PC-3 (cell line): ENCODE measurements at places on chromosomes 4 and X. TPM values are rescaled to one million over a fixed set of nuclear protein-coding genes. Genes with fewer than 3 reads are reported as not detected.

- DNase-seq: peak; percentile 79
- no peaks in the 10 kb centered on the region for H3K36me3 ChIP-seq
- H3K27ac ChIP-seq: peak overlapping the region; percentile 61
- H3K4me1 ChIP-seq: peaks cover 15% of the 10 kb centered on the region
- H3K4me3 ChIP-seq: no peak overlapping the region
Measured at GRCh38 chrX:54978448-54978847, 15.5 kb downstream of the PFKFB1 start.

- no peak overlapping the region for H3K27ac ChIP-seq
- no peak overlapping the region for H3K4me3 ChIP-seq
- H3K27me3 ChIP-seq: peaks cover 14% of the 10 kb centered on the region; the same call in 1 of the 2 replicates
- no peaks in the 10 kb centered on the region; the same call in 1 of the 2 replicates for H3K4me1 ChIP-seq
- no peak for DNase-seq
Measured at GRCh38 chr4:81845761-81846160, 374.1 kb upstream of the RASGEF1B start.

DNA sequence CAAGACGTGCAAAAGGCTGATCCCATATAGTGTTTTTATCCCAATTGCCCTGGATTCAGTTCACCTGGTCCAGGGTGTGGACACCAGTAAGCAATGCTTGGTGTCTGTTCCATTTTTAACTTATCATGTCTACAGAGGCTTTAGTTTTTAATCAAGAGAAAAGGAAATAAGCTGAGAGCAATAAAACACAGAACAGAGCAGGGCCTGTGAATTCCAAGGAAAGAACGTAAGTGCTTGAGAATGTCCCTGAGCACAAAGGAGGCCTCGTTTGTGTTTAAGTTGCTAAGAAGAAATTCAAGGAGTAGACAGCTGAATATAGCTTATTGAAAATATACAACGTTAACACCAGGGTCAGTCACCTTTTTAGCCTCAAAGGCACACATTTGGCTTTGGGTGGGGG lies 191.3 kb downstream of the GPC3 start:
- DNase-seq: no peak
- H3K4me1 ChIP-seq: no peaks in the 10 kb centered on the region
- no peaks in the 10 kb centered on the region for H3K36me3 ChIP-seq
- peaks cover 22% of the 10 kb centered on the region for H3K27me3 ChIP-seq

GRCh38 chr4:172168888-172169287 lies 355.7 kb downstream of the GALNTL6 start:
- no peak for DNase-seq
- no peak overlapping the region for H3K4me3 ChIP-seq
- H3K27me3 ChIP-seq: no peaks in the 10 kb centered on the region
- no peaks in the 10 kb centered on the region for H3K36me3 ChIP-seq

DNA sequence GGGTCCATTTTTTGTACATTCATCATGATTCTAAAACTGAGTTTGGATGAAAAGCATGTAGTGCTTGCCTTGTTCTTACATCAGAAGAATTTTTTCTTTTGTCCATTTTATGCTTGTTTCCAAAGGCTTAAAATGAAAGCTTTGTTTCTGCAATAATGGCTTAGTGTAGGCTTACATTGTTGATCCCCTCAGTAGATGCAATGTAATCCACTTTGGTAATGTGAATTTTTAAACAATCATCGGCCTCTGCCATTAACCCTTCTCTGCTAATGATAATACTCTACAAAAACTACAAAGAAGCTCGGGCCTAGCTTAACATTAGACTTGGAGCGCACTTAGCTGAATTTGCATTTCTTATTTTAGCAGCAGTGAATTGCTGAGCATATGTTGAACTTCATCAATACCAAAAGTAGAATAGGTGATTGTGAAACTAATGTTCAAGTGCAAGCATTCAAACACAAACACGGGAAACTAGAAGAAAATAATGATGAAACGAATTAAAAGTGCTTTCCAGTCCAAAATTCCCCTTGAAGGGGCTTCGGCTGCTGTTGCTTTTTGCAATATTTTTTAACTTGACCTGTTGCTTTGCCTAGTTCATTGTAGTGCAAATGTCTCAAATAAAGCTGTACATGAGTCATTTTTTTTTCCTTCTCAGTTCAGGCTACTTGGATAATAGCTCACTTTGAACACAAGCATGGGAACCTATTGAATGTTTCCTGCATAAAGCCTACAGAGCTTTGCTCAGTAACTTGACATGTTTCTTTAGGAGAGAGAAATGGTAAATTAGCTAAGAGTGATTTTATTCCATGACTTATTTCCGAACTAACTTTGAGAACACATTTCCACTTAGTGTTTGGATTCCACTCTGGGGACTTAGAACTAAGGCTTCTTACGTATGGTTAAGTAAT lies 66.5 kb downstream of the SLIT2 start:
- no peaks in the 10 kb centered on the region for H3K27me3 ChIP-seq
- H3K4me3 ChIP-seq: no peak overlapping the region
- DNase-seq: no peak
- H3K27ac ChIP-seq: no peak overlapping the region

The RTL5 gene
- 0.23 and 0.40 TPM in 2 replicates for total RNA-seq
